ENCODE measurements at places on chromosomes 6 and 20.

GRCh38 chr6:86152546-86152945 lies 509.9 kb upstream of the SYNCRIP start:
- no peak for DNase-seq

DNA sequence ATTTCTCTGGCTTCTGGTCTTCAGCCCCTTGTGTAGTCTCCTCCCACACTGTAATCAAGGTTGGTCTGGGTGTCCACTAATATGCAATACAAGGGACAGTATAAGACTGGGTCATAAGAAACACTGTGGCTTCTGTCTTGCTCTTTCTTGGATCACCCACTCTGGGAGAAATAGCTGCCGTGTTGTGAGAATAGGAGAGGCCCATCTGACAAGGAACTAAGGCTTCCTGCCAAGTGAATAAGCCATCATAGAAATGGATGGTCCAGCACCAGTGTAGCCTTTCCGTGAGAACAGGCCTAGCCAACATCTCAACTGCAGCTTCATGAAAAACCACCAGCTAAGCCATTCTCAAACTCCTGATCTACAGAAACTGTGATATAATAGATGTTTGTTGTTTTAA lies 23.3 kb downstream of the BAG2 start:
- no peak for DNase-seq

DNA sequence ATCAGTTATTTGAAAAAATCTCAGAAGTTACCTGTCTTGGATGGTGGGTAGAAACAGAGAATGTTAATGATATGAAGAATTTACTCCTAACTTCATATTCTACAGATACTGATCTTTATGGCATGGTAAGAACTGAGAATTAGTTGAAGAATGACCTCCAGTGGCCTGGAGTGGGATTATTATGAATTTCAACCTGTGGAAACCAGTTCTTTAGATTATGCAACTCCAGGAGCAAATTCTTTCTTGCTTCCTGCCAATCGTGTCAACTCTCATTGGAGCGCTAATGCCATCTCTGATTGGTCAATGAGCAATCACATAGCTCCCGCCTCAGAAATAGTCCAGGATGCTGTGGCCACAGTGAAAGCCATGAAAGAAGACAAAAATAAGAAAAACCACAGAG lies 40.6 kb downstream of the LYRM2 start:
- DNase-seq = no peak

GRCh38 chr20:49824206-49824605 lies 11.6 kb downstream of the SLC9A8 start:
- no peak for DNase-seq

DNA sequence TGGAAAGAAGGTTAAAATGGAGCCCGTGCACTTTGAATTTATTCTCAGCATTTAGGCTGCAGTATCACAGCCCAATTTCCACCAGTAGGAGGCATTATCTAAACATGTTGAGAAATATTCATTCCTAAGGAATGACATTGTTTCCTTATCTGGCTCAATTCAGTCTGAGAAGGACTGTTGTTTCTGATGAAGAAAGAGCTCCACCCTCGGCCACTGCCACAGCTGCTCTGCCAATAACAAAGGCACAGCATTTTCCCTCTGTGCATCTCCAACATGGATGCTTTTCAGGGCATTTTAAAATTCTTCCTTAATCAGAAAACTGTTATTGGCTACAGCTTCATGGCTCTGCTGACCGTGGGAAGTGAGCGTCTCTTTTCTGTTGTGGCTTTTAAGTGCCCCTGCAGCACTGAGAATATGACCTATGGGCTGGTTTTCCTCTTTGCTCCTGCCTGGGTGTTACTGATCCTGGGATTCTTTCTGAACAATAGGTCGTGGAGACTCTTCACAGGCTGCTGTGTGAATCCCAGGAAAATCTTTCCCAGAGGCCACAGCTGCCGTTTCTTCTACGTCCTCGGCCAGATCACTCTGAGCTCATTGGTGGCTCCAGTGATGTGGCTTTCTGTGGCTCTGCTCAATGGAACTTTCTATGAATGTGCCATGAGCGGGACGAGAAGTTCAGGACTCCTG lies at the start of gene CALHM5:
Gene CALHM5, plus strand, starts transcription at position 216 of the 687 bp plus-strand sequence. Its CDS starts 58 bp downstream, at position 274.
- DNase-seq = no peak

DNA sequence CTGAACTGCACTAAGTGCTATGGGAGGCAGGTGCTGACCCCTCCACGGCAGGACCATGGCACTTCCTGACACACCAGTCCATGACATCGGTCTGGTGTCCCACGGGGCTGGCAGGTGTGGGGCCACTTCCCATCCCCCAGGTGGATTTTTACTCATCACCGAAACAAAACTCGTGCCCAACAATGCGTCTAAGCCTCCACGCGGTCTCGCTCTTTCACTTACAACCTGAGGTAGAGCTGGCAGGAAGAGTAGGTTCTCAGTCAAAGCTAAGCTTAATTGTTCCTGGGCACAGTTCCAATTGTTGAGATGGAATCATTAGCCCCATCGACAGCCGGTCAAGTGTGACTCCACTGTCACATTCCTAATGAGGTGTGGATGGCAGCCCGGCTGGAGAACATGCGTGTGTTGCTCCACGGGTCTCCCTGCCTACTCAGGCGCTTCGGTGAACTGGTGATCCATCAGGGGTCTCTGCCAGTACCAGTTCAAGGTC lies 125.7 kb downstream of the SLC23A2 start:
- no peak for DNase-seq

DNA sequence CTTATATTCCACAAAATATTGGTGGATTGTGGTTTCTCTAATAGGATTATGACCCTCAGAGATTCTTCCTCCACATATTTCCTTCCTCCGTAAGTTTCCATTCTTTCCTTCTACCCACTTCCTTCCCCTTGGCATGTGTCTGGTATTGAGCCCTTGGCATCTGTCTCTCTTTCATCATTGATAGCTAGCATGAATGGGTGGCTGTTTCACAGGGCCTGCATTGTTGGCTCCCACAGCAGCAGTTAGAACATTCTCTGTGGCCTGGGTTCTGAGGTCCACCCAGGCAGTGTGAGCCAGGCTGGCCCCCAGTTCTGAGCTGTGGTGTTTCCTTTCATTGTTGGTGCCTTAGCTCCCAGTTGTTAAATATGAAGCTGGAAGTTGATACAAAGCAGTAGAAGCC lies 125.3 kb downstream of the ANKS1A start:
- DNase-seq = no peak

DNA sequence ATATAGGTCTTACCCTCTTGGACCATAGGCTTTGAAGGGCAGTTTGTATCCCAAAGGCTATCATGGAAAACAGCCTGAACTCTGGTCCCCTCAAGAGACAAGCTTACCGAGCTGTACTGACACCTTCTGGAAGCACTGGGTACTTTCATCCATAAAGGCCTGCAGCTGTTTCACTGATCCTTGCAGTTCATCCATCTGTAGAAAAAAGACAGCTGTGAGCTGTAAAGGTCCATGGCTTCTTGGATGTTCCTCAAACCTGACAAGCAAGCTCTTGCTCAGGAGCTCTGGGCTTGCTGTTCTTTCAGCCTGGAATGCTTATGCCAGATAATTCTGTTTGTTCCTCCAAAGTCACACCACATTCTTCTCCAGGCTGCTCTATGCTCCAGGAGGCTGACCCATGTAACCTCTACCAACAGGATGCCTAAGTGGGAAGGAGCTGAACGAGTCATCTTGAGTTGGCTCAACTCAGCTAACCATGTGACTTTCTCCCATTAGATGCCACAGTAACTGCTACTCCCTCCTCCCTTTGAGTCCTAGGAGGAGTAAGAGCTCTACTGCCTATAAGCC lies 8.8 kb upstream of the NDRG3 start:
- no peak for DNase-seq

DNA sequence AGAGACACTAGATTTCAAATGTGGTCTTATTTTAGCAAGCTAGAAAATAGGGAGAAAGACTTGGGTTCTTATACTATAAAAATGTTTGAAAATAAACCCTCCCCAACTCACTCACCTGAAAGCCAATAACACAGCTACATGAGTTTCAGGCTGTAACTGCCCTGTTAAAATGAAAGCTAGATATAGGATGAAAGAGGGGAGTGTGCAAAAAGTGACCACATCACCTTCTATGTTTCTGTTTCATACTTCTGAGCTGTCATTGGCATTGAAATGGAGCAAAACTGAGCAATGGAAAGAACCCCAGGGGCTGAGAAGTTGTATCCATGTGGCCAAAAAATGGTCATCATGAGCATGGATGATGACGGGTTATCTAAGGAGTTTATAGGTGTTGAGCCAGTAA lies 148.1 kb upstream of the TENT5A start:
- DNase-seq = no peak
